ENCODE measurements at places on chromosomes 1 and 21.

- DNase-seq: no peak
These were observed 20.2 kb upstream of the RGS1 start for GRCh38 chr1:192555399-192555798.

- no peak for DNase-seq
These were observed 105.0 kb downstream of the KIAA0319L start for GRCh38 chr1:35452106-35452774.

GRCh38 chr1:66752671-66753371, 562 bp downstream of the DYNLT5 start:
- DNase-seq: no peak

GRCh38 chr1:94379615-94380014, 38.6 kb upstream of the ABCD3 start:
- no peak for DNase-seq

- DNase-seq: no peak
These were observed 51.5 kb upstream of the EDARADD start for GRCh38 chr1:236342403-236343245.

- DNase-seq: no peak
These were observed 133.2 kb upstream of the KCNJ15 start for GRCh38 chr21:38123626-38124025.

- DNase-seq: no peak
These were observed 33.9 kb downstream of the ETS2 start for GRCh38 chr21:38839328-38840286.

- no peak for DNase-seq
These were observed 33.9 kb downstream of the LDLRAD2 start for GRCh38 chr1:21845646-21846641.

GRCh38 chr1:29706936-29707335, 470.6 kb downstream of the PTPRU start:
- DNase-seq: no peak

DNA sequence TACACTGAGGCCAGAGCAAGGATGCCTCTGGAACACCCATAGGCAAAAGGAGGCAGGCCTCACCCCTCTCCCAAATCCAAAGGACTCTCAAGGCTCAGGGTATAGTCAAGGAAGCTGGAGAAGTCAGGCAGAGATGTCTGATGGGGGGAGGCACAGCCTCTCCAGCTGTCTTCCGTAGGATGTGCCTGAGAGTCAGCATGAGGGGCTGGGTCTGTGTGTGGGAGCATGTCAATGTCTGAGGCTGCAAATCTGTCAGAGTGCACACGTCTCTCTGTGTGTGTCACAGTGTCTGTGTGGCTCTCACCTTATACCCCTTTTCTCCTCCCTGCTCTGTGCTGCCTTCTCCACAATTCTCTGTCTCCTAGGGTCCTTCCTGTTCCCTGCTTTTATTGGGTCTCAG, 4.0 kb downstream of the HPCAL4 start:
- DNase-seq: no peak

- no peak for DNase-seq
These were observed 7.1 kb downstream of the PADI1 start for GRCh38 chr1:17212009-17212408.

DNA sequence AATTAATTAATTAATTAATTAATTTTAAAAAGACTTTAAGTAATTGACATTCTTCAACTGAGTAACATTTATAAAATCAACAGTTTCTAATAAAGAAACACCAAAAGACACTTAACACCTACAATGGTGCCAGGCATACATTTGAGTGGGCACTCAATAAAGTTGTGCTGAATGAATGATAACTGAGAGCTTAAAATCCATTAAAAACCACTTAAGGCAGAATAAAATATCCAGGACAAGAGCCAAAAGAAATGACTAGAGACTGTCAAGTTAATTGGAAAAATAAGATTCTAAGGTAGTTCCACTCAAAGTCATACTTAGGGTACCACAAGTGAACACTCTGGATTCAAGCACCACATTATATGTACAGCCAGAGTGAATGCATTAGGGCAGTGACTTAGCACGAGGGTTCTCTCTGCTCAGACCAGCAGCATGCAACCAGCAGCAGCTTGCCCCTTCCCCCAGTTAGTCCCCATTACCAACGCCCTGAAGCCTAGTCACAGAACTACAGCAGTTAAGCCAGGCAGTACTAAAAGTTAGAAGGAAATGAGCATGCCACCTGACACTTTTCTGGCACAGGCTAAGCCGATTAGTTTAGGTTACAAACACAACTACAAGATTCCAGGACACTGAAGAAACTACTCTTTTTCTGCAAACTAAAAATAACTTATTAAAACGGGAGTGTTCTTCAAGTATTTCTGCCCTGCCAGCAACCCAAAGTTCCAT, 46.5 kb downstream of the LUZP1 start:
- no peak for DNase-seq

- no peak for DNase-seq
These were observed 27.8 kb downstream of the PIGM start for GRCh38 chr1:160004001-160004400.

GRCh38 chr1:53294061-53294460, 33.8 kb downstream of the LRP8 start:
- no peak for DNase-seq

GRCh38 chr1:22915231-22915630, 57.4 kb downstream of the LACTBL1 start:
- DNase-seq: no peak

- no peak for DNase-seq
These were observed 17.8 kb downstream of the EGLN1 start for GRCh38 chr1:231404318-231404717.

GRCh38 chr1:101290922-101291561, 54.2 kb downstream of the S1PR1 start:
- no peak for DNase-seq

- no peak for DNase-seq
These were observed 562.6 kb downstream of the PTPRU start for GRCh38 chr1:29798699-29799566.

DNA sequence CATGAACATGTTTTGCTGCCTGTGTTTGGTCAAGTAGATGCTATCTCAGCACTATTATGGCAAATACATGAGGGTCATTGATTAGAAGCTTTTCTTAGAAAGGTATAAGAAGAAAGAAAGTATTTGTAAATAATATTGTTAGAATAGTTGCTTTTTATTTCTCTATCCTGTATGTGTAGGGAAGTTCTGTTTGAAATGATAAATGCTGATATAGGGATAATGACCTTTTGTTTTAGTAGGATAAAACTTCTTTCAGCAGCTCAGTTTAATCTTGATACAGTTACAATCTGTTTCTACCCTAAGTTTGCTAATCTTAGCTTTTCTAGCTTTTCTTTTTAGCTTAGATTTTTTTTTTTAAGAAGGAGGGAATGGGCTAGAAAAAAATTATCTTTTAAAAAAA, 63.3 kb downstream of the USP25 start:
- no peak for DNase-seq

GRCh38 chr1:93845538-93846205, 33.3 kb downstream of the DNTTIP2 start:
- no peak for DNase-seq

DNA sequence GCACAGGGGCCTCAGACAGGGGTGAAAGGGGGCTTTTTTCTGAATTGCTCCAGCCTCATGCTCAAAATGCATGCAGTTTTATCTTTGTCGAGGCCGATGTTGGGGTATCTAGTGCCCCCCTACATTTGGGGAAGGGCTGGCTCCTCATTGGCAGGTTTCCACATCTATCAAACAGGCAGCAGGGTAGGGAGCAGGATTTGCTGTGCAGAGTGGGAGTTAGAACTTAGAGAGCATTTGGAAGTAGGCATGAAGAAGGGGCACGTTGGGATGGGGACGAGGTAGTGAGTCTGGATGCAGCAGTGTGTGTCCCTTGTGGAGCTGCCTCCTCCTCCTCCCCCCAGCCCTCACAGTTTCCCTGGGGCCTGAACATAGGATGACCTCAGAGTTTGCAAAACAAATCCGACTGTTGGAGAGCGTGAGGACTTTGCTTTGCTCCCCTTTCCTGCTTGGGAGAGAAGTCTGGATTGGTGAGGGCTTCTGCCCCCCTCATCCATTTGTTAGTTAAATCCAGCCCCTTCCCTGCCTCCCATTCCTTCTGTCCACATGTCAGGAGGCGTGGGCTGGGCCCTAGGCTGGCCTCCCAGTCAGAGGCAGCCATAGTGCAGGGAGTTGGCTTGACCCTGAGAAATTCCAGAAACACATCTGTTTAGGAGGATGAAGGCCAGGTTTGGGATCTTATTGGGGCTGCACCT, 36.9 kb upstream of the GPR37L1 start:
- DNase-seq: no peak

GRCh38 chr21:25952306-25952705, 217.5 kb downstream of the GABPA start:
- DNase-seq: no peak

GRCh38 chr1:24553931-24554330, 2.0 kb upstream of the NCMAP start:
- no peak for DNase-seq

GRCh38 chr1:8661185-8662110, 156.0 kb downstream of the RERE start:
- DNase-seq: no peak

DNA sequence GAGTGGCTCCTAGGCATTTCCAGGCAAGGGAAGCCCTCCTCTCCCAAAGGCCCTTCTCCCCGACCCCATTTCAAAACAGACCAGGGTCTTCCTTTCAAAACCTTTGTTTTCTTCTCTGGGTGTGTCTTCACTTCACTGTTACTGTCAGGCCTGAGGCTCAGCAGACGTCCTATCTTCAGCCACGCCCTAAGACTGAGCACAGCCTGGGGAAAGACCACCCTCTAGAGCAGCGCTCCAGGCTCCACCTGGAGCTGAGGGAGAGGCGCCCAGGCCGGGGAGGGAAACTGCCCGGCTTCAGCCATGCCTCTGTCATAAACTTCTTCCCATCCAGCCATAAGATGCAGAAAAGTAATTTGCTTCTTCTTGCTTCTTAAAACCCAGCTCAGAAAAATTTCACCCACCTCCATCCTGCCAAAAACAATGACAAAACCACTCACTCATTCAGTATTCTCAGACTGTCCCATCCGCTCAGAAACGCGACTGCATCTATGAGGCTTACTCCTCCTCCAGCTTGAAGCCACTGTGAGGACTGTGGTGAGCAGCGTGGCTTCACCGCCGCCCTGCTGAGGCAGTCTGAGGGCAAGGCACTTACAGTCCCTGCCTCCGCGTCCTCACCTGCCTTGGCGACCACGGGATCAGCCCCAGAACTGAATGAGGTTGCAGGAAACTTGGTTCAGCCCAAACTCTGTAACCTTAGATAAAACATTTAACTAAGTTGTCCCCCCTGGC, 36.1 kb downstream of the VN1R5 start:
- no peak for DNase-seq

GRCh38 chr1:107132195-107132594, 8.6 kb upstream of the NTNG1 start:
- no peak for DNase-seq

- no peak for DNase-seq
These were observed 44.6 kb upstream of the TMEM125 start for GRCh38 chr1:43225168-43225567.

GRCh38 chr1:84939151-84939550, 46.1 kb upstream of the LPAR3 start:
- DNase-seq: no peak

DNA sequence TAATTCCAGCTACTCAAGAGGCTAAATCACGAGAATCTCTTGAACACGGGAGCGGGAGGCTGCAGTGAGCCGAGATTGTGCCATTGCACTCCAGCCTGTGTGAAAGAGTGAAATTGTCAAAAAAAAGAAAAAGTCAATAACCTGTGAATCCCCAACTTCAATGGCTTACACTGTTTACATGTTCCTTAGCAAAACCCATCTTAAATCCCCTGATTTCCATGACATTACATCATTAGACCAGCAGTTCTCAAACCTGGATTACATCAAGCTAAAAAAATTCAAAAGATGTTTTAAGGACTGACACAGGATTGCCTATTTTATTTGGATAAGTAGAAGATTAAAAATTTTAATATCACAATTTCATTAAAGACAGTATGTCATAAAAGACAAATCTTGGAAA, 12.4 kb downstream of the GPBP1L1 start:
- no peak for DNase-seq

- DNase-seq: no peak
These were observed 21.4 kb downstream of the SFPQ start for GRCh38 chr1:35171579-35171978.

DNA sequence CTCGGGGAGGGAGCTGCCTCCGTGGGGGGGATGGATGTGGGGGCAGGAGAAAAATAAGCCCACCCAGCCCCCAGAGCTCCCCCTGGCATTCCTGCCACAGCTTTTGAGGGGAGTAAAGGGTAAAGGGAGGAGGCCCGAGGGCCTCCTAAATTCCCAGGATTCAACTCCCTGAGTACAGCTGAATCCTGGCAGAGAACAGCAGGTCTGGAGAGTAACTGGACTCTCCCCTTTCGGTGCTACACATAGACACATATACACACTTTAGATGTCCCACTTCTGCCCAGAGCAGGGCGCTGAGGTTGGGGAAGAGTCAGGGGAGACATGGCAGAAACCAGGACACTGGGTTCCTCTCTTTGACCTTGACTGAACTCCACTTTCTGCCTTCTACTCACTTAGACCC, 3.0 kb downstream of the KIRREL1 start:
- DNase-seq: no peak

DNA sequence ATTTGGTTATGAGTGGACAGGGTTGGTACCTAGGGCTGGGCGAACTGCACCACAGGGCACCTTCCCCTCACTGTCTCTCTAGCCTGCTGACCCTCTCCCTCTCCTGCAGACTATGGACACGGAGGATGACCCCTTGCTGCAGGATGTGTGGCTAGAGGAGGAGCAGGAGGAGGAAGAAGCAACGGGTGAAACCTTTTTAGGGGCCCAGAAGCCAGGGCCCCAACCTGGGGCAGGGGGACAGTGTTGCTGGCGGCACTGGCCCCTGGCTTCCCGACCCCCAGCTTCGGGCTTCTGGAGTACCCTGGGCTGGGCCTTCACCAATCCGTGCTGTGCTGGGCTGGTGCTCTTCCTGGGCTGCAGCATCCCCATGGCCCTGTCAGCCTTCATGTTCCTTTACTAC, 21.9 kb downstream of the DISP3 start:
- DNase-seq: no peak

DNA sequence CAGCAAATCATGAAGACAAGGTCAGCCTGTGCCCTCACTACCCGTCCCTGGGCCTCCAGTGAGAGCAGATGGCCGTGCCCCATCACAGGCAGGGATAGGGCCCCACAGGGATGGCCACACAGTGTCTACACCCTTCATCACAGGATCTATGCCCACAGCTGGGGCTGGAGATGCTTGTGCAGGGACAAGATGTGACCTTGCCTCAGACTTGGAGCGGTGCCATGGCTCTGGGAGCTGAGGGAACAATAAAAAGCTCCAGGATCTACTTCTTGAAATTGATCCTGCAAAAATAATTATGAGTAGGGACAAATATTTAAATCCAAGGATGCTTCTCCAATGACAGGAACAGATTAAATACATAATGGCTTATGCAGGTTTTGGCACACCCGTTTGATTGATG, 25.4 kb upstream of the TCEA3 start:
- DNase-seq: no peak

Measured in T-helper 17 cell (primary cell).